ENCODE measurements at places on chromosomes 2 and 18.

DNA sequence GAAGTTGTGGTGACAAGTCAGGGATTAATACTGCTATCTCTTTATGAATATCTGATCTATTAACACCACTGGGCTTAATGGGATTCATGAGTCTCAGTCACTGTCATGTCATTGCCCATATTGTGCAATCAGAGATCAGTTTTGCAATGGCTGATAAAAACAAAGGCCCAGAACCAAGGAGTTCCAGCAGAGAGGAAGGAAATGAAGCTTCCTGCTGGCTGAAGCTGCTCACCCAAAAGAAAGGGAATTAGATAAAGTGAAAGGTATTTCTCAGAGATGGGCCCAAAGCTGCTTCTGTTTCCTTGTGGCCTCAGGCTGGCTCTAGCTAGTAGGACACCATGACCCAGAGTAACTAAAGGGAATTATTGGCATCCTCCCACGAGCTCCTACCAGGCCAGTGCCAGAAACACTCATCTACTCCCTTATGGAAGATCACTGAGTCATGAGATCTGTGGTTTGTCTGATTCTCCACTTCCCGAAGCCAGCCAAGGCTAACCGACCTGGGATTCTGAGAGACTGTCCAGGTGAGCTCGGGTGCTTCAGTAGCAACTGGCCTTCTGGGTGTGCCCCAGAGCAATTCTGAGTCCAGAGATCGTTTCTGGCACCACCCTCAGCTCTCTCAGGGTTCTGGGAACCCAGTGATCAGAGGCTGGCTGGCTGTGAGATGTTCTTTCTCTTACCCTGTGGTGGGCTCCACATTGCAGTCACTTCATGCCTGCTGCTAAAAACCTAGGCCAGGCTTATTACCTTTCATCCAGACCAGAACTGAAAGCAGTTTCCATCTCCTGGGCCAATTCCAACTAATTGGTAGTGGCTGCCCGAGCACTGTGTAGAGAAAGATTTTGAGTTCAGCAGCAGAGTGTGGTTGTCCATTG lies 129.5 kb upstream of the PELI1 start:
- DNase-seq = no peak

DNA sequence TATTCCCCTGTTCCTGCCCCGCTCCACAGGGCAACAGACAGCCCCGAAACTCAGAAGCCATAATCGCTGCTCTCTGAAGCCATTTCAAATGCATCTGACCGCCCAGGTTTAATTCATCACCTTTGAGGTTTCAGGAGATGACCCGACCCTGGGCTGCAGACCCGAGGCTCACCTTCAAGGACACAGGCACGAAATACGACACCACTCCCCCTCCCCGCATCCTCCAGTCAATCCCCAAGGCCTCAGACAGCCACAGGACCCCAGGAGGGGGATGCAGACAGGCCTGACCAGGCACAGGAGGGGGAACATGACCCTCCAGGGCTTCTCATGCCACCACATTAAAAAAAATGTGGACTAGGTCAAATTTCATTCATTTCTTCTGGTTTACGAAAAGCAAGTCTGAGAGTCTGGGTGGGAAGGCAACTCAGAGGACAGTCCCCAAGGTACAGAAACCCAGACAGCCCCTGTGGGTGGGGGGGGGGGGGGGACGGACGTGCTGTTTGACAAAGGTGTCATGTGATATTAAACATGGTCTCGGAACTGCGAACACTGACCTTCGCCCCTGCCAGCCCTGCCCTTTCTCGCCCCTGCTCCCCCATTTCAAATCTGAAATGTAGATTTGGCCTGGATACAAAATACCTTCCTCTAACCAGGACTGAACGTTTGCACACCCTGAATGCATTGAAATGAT lies 142.9 kb downstream of the BCL11A start:
- DNase-seq = no peak

DNA sequence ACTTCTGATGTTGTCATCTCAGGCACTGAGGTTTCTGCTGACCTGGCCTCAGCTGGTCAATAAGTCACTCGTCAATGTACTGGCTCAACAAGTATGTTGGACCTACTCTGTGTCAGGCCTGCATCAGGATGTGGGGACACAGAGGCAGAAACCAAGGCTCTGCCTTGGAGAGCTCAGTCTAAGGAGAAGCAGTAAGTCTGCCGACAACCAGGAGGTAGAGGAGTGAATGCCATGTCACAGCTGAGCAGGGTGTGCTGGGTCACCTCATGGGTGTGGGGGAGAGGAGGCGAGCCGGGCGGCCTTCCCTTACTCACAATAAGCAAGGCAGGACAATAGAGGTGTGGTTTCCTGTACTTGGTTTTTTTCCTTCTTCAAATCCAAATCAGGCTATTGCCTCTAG lies 75.8 kb downstream of the COLEC12 start:
- no peak for DNase-seq

GRCh38 chr2:64260093-64260803 lies 116.0 kb upstream of the PELI1 start:
- no peak for DNase-seq

GRCh38 chr2:232632904-232633412 lies 446 bp upstream of the EFHD1 start:
- DNase-seq = no peak

DNA sequence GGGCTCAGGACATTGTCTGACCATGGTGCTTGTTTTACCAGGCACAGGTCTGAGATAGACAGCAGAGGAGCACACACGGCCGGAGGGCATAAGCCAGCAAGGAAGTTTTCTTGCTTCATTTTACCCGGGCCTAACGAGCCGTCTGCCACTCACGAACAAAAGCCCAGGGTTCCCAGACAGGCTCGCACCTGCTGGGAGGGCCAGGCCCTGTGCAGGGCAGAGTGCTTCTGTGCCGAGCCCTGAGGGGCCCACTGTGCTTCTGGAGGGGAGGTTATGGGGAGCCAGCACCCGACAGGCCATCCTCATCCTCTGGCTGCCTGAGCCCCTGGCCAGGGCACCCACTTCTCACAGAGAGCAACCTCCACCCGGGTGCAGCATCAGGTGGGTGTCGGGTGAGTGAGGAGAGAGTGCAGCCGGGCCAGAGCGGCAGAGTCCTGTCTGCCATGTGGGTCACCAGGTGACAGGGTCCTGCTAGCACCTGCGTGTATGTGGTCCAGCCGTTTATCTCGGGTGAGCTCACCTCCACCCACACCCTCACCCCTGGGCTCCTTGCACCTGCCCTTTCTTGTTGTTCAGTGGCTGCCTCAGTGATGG lies 297.9 kb downstream of the NDUFA10 start:
- DNase-seq = no peak

DNA sequence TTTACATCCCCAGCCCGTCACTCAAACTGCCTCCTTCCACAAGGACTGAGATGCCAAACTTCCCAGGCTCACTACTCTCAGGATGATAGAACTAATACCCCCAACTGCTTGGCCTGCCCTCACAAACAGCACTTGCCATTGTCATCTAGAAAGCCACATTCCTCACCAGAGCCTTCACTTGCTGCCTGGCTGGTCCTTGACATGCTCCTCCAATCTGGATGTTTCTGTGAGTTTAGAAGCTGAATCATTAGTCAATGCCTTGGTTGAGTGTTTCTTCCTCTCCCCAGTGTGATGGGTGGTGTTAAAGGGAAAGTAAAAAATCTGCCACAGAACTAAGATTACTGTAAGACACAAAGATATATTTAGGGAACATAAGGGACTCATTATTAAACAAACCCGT lies 52.5 kb downstream of the MARCHF4 start:
- no peak for DNase-seq

- no peak for DNase-seq
Observed at GRCh38 chr2:98099939-98100743, 13.2 kb downstream of the VWA3B start.

- no peak for DNase-seq
Observed at GRCh38 chr2:205539603-205540002, 142.7 kb upstream of the NRP2 start.

DNA sequence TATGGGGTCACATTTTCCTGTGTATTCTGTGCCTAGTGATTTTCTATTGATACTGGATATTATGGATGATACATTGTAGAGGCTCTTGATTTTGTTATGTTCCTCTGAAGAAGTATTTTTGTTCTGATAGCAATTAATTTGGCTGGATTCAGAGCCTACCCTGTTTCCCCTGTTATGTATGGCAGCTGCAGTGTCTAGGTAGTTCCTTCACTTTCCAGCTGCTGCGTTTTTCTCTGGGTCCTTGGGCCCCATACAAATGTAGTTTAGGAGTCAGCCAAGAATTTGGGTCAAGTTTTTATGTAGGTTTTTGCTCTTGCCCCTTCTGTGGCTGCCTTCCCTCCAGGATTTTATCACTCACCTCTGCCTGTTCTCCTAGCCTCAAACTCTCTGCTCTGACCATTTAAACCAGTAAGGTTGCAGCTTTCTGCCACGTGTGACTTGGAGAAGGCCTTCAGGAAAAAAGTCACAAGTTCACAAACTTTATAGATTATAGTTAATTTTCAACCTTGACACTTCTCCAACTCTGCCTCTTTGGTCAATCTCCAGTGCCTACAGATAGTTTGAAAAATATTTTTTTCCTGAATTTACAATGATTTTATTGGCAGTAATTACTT lies 47.0 kb downstream of the APLF start:
- DNase-seq = no peak

- DNase-seq = no peak
Observed at GRCh38 chr2:186554429-186554828, 35.4 kb upstream of the ITGAV start.

DNA sequence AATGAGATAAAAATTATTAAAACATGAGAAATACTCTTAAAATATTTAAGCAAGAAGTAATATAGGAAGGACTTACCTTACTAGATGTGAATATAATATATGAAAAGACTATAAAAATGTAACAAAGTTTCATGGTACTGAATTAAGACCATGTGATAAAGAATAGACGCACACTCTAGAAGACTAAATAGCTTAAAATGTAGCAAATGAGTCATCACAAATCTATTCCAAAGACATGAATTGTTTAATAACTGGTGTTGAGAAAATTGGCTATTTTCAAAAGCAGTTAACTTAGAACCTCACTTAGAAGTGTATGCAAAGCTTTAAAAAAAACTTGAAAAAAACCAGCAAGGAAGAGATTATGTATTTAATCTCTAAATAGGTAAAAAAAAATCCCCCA lies 64.1 kb downstream of the POLE4 start:
- DNase-seq = no peak

GRCh38 chr2:45024600-45025291 lies 15.5 kb upstream of the SIX2 start:
- DNase-seq = no peak

DNA sequence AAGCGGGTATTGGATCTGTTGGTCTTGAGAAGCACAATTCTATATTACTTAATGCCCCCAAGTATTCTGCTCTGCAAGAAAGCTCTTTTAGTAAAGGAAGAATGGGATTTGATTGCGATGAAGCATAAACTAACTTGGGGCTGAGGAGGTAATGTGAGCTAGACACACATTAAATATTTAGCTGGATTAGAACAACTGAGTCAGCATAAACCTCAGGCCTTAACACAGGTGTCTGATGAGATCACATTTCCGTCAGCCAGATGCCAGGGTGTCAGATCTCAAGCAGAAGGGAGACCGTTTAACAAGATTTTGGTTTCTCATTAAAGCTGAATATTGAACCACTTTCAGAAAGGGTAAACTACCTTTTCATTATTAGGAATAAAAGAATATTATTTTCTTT lies 94.5 kb downstream of the GYPC start:
- DNase-seq = no peak

GRCh38 chr2:226977775-226978190 lies 141.9 kb downstream of the RHBDD1 start:
- DNase-seq = no peak

DNA sequence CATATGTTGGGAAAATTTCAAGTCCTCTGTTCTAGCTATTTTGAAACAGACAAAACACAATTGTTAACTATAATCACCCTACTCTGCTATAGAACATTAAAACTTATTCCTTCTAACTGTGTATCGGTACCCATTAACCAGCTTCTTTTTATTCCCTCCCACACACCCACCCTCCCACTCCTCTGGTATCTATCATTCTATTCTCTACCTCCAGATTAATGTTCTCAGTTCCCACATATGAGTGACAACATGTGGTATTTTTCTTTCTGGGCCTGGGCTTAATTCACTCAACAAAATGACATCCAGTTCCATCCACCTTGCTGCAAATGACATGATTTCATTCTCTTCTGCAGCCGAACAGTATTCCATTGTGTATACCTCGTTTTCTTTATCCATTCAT lies 43.3 kb downstream of the EXOC6B start:
- DNase-seq = no peak

DNA sequence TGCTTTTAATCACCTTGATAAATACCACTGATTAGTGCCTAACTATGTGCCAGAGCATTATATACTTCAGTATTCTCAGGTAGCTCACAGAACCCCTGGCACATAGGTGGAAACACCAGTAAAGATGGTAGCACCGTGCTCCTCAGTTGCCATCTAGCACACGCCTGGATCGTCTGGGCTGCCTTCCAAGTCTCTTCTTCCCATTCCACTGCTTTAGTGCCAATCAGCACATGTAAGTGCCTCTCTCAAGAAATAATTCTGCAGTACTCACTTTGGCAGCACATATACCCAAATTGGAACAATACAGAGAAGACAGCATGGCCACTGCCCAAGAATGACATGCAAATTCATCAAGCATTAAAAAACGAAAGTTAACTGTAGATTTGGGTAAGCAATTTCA lies 13.0 kb downstream of the POLR2D start:
- no peak for DNase-seq
